ENCODE measurements at places on chromosomes 1 and 21.

GRCh38 chr1:2468540-2468939 is 7.5 kb upstream of the PLCH2 start:
- no peak for DNase-seq

DNA sequence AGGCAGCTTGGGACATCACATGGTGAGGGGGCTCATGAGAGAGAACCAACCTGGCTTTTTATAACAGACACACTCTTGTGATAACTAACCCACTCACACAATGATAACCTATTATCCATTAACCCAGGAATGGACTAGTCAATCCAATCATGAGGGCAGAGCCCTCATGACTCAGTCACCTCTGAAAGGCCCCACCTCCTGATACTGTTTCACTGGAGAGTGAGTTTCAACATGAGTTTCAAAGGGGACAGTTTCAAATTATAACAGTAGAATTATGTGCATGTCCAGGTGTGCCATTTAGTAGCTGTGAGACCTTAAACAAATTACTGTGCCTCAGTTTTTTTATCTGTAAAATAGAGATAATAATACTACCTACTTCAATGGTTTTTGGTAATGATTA is 47.6 kb upstream of the PPP2R5A start:
- DNase-seq, result peak; percentile 29

DNA sequence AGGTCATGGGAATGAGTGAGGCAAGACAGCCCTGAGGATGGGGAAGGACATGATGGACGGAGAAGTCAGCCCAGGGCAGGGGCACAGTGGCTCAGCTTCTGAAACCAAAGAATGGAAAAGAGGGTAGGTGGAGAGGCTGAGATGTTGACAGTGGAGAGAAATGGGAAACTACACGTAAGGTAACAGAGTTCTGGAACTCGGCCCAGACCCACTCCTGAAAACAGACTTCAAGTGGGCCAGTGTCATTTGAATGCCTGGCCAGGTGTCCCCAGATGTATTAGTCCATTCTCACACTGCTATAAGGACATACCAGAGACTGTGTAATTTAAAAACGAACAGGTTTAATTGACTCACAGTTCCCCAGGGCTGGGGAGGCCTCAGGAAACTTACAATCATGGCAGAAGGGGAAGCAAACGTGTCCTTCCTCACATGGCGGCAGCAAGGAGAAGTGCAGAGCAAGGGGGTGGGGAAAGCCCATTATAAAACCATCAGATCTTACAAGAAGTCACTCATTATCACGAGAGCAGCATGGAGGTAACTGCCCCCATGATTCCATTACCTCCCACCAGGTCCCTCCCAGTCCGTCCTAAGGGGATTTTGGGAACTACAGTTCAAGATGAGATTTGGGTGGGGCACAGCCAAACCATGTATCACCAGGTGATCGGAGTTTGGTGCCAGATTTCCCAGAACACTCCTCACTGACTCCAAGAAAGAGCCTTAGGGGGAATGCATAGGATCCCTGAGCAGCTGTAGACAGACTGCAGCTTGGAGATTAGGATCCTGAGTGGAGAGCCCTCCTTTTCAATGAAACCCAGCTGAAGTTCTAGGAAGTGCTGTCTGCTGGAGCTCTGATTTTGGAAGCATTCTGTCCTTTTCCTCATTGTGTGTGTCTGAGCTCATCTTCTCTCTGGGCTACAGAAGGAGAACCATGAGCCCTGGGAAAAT is 40.3 kb downstream of the FHAD1 start:
- DNase-seq, result no peak

DNA sequence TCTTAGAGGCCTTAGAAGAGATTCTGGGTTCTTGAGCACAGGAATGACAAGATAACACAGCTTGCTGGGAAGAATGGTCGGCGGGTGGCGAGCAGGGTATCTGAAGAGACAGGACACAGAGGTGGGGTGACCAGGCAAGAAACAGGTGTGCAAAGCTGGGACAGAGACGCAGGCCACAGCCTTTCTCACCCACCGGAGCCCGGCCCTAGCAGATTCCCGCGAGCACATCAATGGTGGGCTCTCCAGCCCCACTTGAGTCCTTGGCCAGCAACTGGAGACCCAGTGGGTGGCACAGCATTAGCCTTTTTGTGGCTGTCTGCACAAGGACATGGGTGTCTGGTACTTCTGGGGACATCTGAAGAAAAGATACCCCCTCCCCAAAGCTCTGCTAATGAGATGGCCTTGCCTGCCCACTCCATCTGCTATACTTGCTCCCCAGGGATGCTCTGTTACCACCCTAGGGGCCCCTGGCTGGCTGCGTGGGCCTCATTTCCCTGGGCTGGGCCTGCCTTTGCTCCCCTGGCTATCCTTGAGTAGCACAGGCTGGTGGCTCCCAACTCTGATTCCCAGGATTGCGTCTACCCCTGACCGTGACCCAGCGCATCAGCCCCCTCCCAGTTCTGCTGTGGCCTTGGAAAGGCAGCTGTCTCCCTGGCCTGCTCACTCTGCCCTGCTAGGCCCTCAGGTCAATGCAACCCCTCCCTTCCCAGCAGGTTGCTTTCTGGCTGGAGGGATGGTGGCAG is 127.2 kb upstream of the ADAR start:
- DNase-seq, result no peak

DNA sequence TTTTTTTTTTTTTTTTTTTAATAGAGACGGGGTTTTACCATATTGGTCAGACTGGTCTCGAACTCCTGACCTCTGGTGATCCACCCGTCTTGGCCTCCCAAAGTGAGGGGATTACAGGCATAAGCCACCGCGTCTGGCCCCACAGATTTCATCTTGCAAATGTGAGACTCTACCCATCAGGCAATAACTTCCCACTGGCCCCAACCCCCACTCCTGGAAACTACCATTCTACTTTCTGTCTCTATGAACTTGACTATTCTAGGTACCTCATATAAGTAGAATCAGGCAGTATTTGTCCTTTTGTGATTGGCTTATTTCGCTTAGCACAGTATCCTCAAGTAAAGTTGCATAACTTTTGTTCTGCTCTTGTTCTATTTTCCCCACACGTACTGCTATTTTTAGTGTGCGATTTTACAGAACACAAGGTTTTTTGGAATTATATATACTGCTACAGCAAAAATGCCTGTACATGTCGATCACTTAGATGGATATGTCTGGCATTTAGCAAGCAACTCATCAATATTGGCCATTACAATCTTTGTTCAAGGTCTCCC is 40.2 kb downstream of the ECE1 start:
- no peak for DNase-seq

DNA sequence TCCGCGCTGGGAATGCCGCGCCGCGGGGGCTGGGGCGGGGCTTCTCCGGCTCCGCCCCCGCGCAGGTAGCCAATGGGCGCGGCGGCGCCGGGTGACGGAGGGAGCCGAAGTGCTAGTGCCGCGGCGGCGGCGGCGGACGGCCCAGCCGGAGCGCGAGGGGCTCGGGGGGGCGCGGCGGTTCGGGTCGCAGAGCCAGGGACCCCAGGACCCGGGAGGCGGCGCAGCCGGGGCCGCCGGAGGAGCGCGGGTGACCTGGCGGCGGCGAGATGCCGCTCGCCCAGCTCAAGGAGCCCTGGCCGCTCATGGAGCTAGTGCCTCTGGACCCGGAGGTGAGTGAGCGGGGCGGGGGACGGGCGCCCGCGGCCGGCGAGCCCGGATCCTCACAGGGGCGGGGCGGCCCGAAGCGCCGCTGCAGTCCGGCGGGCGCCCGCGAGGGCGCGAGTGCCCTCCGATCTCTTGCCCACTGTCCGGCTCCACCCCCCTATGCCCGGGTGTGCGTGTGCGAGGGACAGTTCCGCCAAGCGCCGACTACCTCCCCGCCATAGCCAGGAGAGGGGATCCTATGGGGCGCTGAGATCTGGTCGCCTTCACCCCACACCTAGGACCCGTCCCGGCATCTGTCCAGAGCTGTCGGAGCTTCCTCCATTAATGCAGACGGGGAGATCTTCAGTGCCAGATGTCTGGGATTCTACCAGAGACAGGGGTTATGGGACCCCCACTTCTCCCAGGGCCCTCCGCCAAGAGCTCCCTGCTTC is at the start of gene RPS6KA1:
Gene RPS6KA1 (plus strand): TSS at position 107 of the 755 bp plus-strand sequence. CDS start 160 bp downstream, at position 267.
- peak; percentile 68 for DNase-seq

DNA sequence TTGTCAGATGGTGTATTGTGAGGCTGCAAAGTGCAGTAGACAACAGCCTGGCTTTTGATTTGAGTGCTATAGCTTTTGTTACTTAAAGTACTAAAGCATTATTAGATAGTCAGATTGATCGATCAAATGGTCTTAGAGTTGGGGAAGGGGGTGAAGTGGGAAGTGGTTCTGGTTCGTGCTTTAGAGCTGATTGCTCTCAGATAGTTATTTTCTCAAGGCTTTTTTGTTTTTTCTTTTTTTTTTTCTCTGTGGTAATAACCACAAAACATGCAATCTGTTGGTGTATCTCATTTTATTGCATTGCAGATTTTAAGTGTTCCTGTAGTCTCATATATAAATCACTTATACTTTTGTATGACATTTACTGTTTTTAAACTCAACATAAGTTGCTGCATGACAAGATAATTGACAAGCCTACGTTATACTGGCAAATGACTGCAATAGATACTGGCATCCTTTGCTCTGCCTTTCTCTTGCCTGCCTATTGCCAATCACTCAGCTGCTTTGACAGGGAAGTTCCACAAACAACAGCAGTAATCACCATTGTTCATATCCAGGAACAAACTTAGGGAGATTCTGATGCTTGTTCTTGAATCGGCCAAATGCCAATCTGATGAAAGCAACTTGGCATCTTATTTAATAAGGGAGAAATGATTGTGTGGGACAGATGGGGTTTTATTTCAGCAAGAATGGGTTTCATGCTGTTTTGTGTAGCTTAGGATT is 125.0 kb upstream of the B3GALT2 start:
- DNase-seq, result no peak

DNA sequence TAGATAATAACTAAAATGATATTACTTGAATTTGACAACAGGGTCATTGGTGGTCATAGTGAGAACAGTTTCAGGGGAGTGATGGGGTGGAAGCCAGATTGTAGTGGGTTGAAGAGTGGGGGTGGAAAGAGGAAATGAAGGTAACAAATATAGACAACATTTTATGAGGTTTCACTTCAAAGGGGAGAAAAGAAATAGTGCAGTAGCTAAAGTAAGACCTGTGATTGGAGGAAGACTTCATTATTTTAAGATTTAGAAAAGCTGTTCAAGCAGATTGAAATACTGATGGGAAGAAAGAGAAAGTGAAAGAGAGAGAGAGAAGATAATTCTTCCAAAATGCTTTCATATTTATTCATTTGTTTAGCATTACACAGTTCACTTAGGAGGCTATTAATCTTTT is 52.0 kb upstream of the KCNA3 start:
- DNase-seq, result no peak

DNA sequence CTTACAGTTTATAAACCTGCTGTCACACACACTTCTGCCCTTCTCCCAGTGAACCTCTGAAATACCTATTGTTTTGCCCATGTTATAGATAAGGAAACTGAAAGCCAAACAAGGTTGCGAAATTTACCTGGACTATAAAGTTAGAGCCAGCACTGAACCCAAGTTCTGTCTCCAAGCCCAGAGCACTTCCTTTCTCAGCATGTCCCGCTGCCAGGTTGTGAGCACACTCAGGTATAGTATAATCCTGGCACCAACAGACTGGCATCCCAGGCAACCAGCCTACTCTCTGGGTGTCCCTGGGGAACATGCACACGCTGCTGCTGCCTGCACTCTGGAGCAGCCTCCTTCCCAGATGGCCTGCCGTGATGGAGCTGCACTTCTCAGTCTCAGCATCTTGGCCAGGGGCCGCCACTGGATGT is 45.1 kb downstream of the PGBD5 start:
- no peak for DNase-seq

GRCh38 chr1:199082778-199083389 is 444.0 kb downstream of the PTPRC start:
- no peak for DNase-seq

DNA sequence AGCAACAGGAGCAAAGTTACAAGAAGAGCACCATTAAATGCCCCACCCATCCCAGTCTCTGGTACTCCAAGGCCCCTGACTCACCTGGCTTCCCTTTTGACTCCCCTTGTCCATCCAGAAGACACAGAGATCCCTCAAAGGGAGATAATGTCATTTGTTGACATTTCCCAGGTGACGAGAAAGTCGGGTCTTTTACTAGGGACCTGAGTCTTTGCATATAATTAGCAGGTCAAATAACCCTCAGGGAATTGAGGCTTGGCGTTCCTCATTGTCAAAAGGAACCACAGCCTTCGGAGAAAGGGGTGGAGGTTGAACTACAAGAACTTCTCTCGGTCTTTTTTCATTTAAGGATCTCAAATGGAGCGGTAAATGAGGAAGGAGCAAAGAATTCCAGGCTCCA is 133.2 kb downstream of the PROX1 start:
- DNase-seq, result no peak

GRCh38 chr1:60108196-60108595 is 34.6 kb upstream of the C1orf87 start:
- no peak for DNase-seq

All from activated CD4-positive, alpha-beta memory T cell treated with anti-CD3 and anti-CD28 coated beads for 36 hours (primary cell).